Purkinje cell (primary cell): ENCODE measurements at places on chromosomes 4 and X. TPM values are rescaled to one million over a fixed set of nuclear protein-coding genes. Genes with fewer than 3 reads are reported as not detected.

ITGB1BP2 gene
- polyA plus RNA-seq: not detected in 2 replicates

DCAF12L2 gene
- 1.5 TPM in 1 of 2 replicates, not detected in the other for polyA plus RNA-seq

GPC4 gene
- 0.48 and 0.97 TPM in 2 replicates for polyA plus RNA-seq

NAA11 gene
- polyA plus RNA-seq: not detected in 2 replicates

FAM241A gene
- polyA plus RNA-seq: 0.32 and 0.81 TPM in 2 replicates

MAGEA8 gene
- not detected in 2 replicates for polyA plus RNA-seq

NUP62CL gene
- 2.2 and 3.8 TPM in 2 replicates for polyA plus RNA-seq

MND1 gene
- not detected in 2 replicates for polyA plus RNA-seq

F8A2 gene
- polyA plus RNA-seq: not detected in 2 replicates

AR gene
- polyA plus RNA-seq: 3.1 and 4.4 TPM in 2 replicates

ACOT9 gene
- polyA plus RNA-seq: 12.5 and 14.4 TPM in 2 replicates

TCEAL2 gene
- 76.8 and 119 TPM in 2 replicates for polyA plus RNA-seq

TCEAL6 gene
- 8.2 and 28.3 TPM in 2 replicates for polyA plus RNA-seq

ATP8A1 gene
- 16.9 and 28.7 TPM in 2 replicates for polyA plus RNA-seq

EDA2R gene
- polyA plus RNA-seq: not detected in 2 replicates

RTL3 gene
- polyA plus RNA-seq: not detected in 2 replicates

CT45A2 gene
- not detected in 2 replicates for polyA plus RNA-seq

TLR10 gene
- 0.11 and 0.27 TPM in 2 replicates for polyA plus RNA-seq

GYPB gene
- polyA plus RNA-seq: 2.5 and 3.5 TPM in 2 replicates

IL13RA2 gene
- polyA plus RNA-seq: 0.81 and 2.8 TPM in 2 replicates

PIN4 gene
- polyA plus RNA-seq: 81.6 and 122 TPM in 2 replicates

NLRP2B gene
- not detected in 2 replicates for polyA plus RNA-seq
